ENCODE measurements at places on chromosomes 4 and X. TPM values are rescaled to one million over a fixed set of nuclear protein-coding genes. Genes with fewer than 3 reads are reported as not detected.

DNA sequence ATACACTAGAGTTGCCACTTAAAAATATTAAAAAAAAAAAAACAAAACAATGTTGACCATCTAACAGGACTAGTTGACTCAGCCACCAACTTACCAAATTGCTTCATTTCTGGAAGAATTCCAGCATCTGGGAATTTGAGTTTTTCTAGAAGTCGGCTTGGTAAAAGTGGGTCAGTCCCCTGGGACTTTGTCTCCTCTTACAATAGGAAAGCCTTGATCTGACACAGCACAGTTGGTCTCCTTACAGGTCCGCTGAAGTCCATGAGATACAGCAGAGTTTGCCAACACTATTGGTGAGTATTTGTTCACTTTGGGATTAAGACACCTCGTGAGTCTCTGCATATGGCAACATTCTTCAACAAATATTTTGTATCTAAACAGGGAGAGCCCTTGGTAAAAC, 18.2 kb upstream of the DDIT4L start:
- no peak overlapping the region for H3K4me3 ChIP-seq
- no peak overlapping the region for H3K27ac ChIP-seq
- peaks cover 2% of the 10 kb centered on the region for H3K27me3 ChIP-seq
- no peaks in the 10 kb centered on the region for H3K4me1 ChIP-seq
- no peak for DNase-seq
- H3K36me3 ChIP-seq = no peaks in the 10 kb centered on the region

- no peak for DNase-seq
- H3K4me3 ChIP-seq = no peak overlapping the region
- H3K4me1 ChIP-seq = no peaks in the 10 kb centered on the region
- no peaks in the 10 kb centered on the region for H3K27me3 ChIP-seq
Measured at GRCh38 chr4:165767671-165768070, 105.4 kb upstream of the TLL1 start.

DNA sequence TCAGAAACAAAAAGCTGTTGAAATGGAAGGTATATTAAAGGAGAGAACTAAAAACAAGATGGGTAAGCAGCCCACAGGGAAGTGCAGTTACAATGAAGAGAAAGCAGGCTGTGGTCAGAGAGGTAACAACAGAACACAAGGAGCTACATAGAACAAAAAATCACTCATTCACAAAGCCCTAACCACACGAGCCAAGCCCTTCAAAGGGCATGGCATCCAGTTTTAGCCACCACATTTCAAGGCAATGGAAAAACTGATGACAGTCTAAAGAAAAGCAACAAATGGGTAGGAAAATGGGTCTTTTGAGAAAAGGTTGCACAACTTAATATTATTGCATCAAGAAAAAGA, 37.5 kb downstream of the KDR start:
- H3K4me3 ChIP-seq = no peak overlapping the region
- peaks cover 4% of the 10 kb centered on the region for H3K4me1 ChIP-seq
- H3K27ac ChIP-seq = no peak overlapping the region
- no peaks in the 10 kb centered on the region for H3K36me3 ChIP-seq

DNA sequence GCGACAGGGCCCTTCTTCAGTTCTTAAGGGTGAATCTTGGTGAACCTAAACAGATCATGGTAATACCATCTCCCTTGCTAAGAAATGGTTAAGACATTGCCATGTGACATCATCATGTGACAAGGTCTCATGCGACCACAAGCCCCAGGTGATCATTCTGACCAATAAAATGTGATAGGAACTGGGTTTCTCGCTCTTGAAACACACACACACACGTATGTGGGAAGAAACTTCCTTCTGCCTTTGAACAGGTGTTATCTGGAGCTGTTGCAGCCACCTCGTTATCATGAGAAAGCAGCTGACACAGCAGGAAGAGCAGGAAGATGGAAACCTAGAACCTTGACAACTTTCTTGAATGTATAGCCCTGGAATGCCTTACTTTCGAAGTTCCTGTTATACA, 10.2 kb downstream of the SOD3 start:
- peaks cover 32% of the 10 kb centered on the region for H3K4me1 ChIP-seq

- H3K4me3 ChIP-seq = no peak overlapping the region
- peak overlapping the region; percentile 32 for H3K27ac ChIP-seq
- peaks cover 13% of the 10 kb centered on the region for H3K4me1 ChIP-seq
- DNase-seq = no peak
Measured at GRCh38 chr4:76457885-76458284, 22.9 kb downstream of the SHROOM3 start.

- no peak for DNase-seq
- H3K27me3 ChIP-seq = no peaks in the 10 kb centered on the region
- no peaks in the 10 kb centered on the region for H3K4me1 ChIP-seq
- no peaks in the 10 kb centered on the region for H3K36me3 ChIP-seq
Measured at GRCh38 chr4:15765910-15766697, 12.0 kb upstream of the CD38 start.

DNA sequence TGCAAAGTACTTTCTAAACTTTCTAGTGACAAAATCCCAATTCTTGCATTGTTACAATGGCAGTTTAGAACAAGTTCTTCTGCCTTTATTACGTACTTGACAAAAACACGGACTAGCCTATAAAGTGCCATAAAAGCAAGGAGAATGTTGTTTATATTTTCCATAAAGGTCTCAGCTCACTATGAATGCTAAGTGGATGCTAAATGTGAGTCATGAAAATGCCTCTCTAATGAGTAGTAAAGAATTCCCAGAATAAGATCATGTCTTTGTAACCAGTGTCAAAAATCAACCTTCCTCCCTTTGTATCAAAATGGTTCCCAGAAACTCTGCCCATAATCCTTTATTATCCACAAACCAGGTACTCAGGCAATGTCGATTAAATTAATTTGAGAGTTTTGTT, 539.8 kb upstream of the SLIT2 start:
- peaks cover 4% of the 10 kb centered on the region for H3K4me1 ChIP-seq
- H3K27me3 ChIP-seq = no peaks in the 10 kb centered on the region
- no peak overlapping the region for H3K27ac ChIP-seq

GRCh38 chr4:54802336-54802735, 144.6 kb downstream of the KIT start:
- H3K36me3 ChIP-seq = no peaks in the 10 kb centered on the region
- no peak overlapping the region for H3K4me3 ChIP-seq
- DNase-seq = no peak
- H3K27ac ChIP-seq = no peak overlapping the region

DNA sequence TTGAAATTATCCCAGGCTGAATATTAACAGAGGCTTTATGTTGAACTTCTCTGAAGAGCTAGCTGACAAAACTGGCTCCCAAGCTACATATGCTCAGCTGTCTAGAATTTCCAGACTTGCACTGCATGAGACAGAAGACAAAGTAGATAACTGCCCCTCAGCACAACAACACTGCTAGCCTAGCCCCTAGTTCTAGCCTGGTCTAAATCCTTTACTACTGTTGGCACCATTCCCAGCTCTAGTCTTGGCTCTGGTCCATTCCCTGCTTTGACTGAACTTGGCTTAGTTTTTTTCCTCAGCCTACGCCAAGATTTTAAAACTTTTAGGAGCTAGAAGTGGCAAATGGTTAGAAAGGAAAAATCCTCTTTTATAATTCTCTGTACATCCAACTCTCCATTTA, 7.6 kb upstream of the OPHN1 start:
- DNase-seq = no peak
- H3K27me3 ChIP-seq = no peaks in the 10 kb centered on the region
- no peaks in the 10 kb centered on the region for H3K36me3 ChIP-seq
- H3K4me3 ChIP-seq = no peak overlapping the region
- no peaks in the 10 kb centered on the region for H3K4me1 ChIP-seq

DNA sequence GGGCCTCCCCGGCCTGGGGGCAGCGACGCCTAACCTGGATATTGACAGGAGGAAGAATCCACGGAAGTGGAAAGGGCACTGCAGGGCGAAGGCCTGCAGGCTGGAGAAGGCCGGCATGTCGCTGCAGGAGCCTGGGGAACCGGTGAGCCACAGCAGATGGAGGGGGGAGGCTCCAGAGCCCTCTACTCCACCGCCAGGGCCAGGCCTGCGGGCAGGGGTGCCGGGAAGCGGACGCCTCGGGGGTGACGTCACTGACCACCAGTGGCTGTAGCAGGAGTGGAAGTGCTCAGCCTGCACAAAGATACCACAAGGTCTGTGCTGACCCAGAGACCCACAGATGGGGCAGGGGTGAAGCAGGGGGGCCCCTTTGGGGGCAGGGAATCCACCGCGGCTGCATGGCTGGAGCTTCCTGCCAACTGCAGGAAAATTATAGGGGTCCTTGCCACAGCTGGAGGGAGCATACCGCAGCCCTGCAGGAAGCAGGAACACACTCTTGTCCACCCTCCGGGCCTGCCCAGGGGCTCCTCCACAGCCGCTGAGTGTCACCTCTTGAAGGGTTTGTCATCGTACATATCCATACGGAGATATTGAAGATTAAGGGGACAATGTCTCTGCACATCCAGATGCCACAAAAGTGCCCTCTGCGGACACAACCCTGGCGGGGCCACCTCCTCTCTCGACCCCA, 7.6 kb upstream of the HTRA3 start:
- no peak overlapping the region for H3K4me3 ChIP-seq
- no peaks in the 10 kb centered on the region for H3K36me3 ChIP-seq
- H3K4me1 ChIP-seq = peaks cover 33% of the 10 kb centered on the region
- H3K27ac ChIP-seq = no peak overlapping the region

- no peaks in the 10 kb centered on the region for H3K27me3 ChIP-seq
- peaks cover 6% of the 10 kb centered on the region for H3K36me3 ChIP-seq
- DNase-seq = no peak
- H3K27ac ChIP-seq = peak overlapping the region; percentile 69
- H3K4me3 ChIP-seq = no peak overlapping the region
- peaks cover 7% of the 10 kb centered on the region for H3K4me1 ChIP-seq
Measured at GRCh38 chr4:8472689-8473197, 32.2 kb downstream of the TRMT44 start.

- DNase-seq = no peak
- no peak overlapping the region for H3K4me3 ChIP-seq
- no peaks in the 10 kb centered on the region for H3K36me3 ChIP-seq
- no peaks in the 10 kb centered on the region for H3K27me3 ChIP-seq
Measured at GRCh38 chr4:142091691-142092182, 455.4 kb downstream of the IL15 start.

DNA sequence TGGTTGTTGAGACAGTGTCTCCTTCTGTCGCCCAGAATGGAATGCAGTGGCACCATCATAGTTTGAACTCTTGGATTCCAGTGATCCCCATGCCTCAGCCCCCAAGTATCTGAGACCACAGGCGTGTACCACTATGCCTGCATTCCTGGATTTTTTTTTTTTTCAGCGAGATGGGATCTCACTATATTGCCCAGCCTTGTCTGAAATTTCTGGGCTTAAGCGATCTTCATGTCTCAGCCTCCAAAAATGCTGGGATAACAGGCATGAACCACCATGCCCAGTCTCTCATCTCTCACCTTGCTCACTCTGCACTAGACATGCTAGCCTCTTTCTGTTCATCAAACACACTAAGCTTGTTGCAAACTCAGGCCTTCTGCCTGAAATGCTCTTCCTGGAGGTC, 104.1 kb downstream of the UBE2K start:
- DNase-seq = no peak
- no peaks in the 10 kb centered on the region for H3K4me1 ChIP-seq

GRCh38 chr4:1987296-1987695, 21.5 kb downstream of the NELFA start:
- no peak overlapping the region for H3K4me3 ChIP-seq
- peaks cover 4% of the 10 kb centered on the region for H3K36me3 ChIP-seq
- H3K27me3 ChIP-seq = no peaks in the 10 kb centered on the region
- no peak overlapping the region for H3K27ac ChIP-seq
- peak; percentile 64 for DNase-seq
- no peaks in the 10 kb centered on the region for H3K4me1 ChIP-seq

DNA sequence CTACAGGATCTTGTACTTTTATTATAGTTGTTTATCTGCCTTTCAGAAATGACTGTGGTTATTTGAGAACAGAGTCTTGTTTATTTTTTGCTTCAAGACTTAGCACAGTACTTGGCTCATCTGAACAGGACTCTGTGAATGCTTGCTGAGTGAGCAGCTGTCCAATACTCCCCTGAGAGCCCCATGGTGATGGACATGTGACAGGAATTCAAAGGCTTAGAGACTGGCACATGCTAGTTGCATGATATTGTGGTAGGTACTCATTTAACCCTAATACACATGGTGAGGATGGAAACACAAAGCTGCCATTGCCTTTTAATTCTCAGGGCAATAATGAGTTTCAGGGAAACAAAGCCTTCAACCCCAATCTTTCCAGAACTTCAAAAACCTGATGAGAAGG, 97.3 kb downstream of the GEMIN8 start:
- H3K27ac ChIP-seq = no peak overlapping the region
- peaks cover 6% of the 10 kb centered on the region for H3K27me3 ChIP-seq
- H3K36me3 ChIP-seq = peaks cover 8% of the 10 kb centered on the region
- H3K4me1 ChIP-seq = no peaks in the 10 kb centered on the region
- no peak overlapping the region for H3K4me3 ChIP-seq

Gene IL13RA2
- 2.2 TPM for total RNA-seq

Gene FATE1
- 0.29 TPM for total RNA-seq

Gene SRPK3
- not detected for total RNA-seq

Gene CPLX1
- 5.6 TPM for total RNA-seq

Gene HAND2
- 8.3 TPM for total RNA-seq

Gene STARD8
- total RNA-seq = 9.9 TPM

Gene PCDH11X
- total RNA-seq = 6.9 TPM

Gene HDX
- 10.7 TPM for total RNA-seq

Gene DMRTC1
- total RNA-seq = 0.51 TPM
